GM20000 (cell line): ENCODE measurements at places on chromosomes 2 and 18.
A peak's percentile ranks its signal among the peaks of the same experiment; 100 is the strongest.

DNA sequence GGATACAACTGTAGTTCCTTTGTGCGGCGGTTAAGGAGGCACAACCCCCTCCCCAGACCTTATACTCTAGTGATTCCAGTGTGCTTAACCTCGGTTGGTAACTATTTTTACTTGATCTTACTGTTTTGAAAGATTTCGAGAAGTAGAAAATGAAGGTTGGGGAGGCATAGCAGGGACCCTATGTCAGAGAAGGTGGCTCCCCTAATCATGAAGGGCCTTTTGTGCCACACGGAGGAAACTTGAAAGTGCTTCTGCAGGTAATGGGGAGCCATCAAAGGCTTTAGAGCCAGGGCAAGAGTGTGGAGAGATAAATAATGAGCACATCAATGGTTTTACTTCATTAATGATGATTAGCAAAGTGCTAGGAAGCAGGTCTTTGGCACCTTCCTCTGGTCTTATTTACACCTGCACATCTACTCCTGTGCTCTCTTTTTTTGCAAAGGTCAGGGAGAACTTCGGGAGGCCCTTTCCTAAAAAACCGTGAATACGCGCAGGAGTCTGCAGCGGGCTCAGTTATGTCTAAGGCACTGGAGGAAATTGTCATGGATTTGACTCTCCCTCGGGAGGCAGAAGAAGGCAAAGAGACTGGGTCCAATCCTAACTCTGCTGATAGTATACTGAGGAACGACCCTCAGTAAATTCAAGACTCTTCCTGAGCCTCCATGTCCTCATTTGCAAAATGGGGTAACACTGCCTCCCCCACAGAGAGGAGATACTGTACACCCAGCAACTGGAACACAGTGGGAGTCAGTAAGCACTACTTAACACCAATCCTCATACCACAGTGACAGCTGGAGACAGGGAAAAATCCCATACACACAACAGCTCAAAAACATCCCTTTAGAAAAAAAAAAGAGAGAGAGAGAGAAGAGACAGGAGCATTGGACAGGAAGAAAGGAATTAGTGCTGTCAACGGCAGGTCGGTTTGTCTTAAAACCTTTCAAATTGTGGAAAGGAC lies 81.6 kb downstream of the DDX1 start:
- no peak for DNase-seq

GRCh38 chr2:235639428-235639773 lies 145.6 kb downstream of the AGAP1 start:
- DNase-seq = no peak

DNA sequence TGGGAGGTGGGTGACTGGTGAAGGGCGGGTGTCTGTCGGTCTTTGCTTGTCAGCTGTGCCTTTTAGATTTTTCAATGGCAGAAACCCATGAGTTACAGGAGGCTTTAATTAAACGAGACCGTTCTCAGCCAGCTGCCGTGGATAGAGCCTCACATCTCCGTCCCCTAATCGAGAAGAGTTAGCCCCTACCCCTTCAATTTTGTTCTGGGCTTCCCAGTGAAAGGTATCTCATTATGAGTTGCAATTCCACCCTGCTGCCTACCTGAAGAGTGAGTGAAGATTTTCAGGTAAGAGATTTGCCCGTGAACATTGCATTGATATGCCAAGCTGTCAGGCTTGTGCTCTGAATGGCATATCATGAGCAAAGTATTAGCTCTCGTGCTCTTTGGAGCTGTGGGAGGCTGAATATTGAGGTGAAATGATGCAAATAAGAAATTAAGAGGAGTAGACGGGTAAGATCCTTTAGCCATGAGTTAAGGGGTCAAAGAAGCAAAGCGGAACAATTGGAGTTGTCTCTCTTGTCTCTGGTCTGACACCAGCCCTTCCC lies 118.7 kb upstream of the MSTN start:
- DNase-seq = peak; percentile 16

DNA sequence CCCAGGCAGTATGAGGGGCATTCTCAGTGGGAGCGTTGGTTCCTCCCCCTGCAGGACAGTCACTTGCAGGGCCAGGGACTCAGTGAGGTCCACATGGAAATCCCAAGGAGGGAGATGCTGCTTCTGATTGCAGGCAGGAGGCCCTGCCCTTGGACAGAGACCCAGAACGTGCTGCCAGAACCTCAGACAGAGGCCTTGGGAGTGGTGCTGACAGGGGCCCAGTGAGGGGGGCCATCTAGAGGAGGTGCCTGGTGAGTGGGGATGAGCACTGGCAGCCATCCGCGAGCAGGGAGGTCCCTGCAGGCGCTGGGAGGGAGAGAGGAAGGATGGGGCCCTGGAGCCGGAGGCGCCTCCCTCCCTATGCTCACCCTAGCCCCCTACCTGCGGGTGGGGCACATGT lies 133.1 kb downstream of the DYSF start:
- no peak for DNase-seq

DNA sequence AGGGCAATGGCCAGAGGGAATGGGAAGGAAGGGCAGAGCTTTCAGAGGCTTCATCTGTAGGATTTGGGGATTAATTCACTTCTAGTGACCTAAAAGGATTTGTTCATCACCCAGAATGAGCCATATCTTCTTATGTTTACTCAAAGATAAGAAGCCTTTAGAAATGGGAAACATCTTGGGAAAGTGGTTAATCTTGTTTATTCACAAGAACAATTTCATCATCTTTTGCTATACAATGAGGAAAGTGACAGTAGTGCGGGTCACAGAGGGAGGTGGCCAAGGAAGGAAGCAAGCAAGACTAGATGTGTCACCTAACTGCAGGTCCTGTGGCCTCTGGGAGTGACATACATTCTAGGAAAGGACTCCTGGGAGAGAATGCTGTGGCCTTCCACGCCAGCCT lies 140.4 kb upstream of the ALPP start:
- DNase-seq = no peak

DNA sequence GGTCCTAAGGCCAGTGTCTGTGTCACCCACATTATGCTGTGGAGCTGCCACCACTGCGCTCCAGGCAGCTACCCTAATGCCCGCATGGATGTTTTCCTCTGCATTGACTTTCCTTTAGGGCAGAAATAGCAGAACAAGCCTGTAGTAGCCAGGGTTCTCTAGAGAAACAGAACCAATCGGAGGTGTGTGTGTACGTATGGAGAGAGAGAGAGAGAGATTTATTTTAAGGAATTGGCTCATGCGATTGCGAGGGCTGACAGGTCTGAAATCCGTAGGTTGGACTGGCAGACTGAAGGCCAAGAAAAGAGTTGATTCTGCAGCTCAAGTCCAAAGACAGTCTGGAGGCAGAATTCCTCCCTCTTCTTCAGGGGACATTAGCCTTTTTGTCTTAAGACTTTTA lies 110.3 kb downstream of the LAMA3 start:
- no peak for DNase-seq

DNA sequence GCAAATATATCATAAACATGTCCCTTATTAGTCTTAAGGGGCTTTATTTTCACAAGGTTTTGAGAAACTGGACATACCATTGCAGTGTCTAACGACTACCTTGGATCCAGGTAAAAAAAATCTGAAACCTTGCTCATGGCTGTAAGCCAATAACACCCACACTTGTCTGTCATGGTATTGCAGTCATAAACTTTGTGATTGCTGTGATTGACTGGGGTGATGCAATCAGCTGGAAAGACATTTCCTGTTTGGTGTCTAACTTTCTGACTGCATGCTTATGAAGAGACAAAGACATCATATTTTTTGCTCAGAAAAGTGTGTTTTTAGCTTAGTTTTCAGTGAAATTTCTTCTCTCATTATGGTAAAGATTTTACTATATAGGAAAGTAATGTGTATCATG lies 635.0 kb downstream of the TSN start:
- no peak for DNase-seq

DNA sequence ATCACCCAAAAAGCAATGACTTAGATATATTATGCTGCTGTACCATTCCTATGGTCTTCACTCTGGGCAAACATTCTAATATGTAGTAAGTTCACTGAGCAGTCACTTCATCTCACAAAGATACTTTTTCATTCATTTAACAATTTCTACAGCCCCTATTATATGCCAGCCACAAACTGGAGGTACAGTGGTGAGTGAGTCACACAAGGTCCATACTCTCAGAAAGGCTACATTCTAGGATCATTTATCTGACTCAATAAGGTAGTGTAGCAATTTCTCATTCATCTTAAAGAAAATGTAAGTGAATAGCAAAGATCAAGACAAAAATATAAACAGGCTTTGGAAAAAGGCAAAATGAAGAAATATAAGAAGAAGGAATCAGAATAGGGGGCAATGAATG lies 40.5 kb downstream of the NHEJ1 start:
- no peak for DNase-seq

DNA sequence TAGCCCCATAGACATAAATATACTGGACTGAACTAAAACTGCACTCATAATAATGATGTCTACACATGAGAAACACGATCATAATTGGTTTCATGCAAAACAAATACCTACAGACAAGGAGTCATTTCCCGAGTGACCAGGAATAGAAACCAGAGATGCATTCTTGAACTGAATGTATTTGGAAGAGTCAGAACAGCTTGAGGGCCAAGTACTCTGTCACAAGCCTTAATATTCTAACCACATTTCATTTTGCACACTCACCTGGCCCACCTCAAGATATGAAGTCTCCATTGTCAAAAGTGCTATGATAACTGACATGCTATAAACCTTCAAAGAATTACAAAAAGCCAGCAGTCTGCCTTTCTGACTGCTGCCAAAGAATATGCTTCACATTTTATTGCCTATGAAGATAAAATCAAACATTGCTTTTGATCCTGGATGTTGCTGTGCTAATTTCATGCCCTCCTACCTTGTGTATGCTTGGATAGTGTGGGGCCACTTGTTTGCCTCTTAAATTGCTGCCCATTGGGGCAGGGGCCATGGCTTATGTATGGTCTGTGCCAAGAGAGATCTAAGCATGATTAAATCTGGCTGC lies 18.9 kb upstream of the ASAP2 start:
- no peak for DNase-seq

DNA sequence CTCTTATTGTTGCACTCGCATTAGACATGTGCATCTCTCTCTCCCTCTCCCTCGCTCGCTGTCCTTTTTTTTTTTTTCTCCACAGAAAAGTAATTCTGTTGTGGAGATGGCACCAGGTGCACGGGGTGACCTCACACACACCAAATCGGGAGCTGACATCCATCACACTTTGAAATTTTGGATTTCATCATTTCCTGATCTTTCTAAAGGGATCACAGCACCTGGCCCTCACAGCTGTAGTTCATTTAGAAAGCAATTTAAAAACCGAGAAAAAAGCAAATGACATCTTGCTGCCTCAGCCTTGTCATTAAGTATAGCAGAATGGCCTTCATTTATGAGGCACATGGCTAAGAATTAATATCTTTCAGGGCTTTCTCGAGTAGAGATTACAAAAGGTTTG lies 717.2 kb downstream of the RNF144A start:
- no peak for DNase-seq

GRCh38 chr2:46831051-46831868 lies 84.3 kb downstream of the MCFD2 start:
- DNase-seq = no peak

- DNase-seq = no peak
Observed at GRCh38 chr2:176535467-176536113, 266.3 kb downstream of the MTX2 start.

- no peak for DNase-seq
Observed at GRCh38 chr2:197345846-197346370, 35.3 kb upstream of the ANKRD44 start.

- DNase-seq = no peak
Observed at GRCh38 chr2:222434204-222434603, 9.9 kb downstream of the SGPP2 start.

- DNase-seq = no peak
Observed at GRCh38 chr18:63454497-63454896, 22.3 kb upstream of the SERPINB5 start.

DNA sequence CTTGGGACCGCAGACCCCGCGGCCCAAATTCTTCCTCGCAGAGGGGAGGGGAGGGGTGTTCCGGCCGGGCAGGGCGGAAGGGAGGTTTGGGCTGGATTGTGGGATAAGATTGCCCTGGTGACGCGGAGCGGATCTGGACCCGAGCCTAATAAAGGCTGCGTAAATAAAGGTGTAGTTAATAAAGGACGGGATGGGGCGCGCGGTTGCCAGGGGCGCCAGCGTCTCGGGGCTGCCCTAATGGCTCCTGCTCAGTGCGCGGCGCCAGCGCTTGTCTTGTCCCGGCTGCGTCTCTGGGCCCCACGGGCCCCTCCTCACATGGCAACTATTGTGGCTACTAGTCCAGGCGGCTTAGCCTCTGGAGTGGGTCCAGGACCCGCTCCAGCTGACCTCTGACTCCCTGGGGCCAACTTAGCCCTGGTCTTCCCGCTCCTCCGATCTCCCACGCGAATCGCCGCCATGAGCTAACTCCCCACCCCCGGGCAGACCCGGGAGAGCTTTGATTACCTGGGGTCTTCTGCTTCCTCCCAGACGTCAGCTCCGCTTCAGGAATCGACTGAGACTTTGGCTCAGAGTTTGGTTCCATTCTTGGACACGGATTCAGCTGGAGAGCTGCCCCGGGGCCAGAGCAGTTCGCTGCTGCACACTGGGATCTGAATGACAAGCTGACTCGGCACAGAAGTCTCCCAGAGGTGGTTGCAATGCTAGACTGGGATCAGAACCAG lies 36.5 kb downstream of the SLC25A52 start:
- DNase-seq = no peak

DNA sequence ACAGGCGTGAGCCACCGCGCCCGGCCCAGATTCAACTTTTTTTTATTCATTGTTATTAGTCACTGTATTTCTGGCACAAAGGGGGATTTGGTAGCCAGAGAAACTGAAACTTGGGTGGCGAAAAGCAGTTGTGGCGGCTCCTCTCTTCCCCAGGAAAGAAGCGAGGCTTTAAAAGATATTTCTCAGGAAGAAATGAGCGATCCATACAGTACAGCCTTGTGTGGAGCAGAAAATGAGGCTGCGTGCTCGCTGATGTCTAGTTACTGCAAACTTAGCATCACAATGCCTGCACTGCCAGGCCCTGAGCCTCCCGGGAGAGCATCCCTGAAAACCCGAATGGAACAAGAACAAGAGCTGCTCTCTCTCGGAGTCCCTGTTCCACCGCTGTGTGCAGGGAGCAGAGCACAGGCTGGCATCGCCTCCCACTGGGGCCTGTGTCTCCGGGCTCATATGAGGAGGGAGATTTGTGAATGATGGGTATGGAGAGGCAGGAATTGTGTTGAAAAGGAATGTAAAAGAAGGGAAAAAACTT lies 234.0 kb downstream of the ZNF516 start:
- DNase-seq = no peak

DNA sequence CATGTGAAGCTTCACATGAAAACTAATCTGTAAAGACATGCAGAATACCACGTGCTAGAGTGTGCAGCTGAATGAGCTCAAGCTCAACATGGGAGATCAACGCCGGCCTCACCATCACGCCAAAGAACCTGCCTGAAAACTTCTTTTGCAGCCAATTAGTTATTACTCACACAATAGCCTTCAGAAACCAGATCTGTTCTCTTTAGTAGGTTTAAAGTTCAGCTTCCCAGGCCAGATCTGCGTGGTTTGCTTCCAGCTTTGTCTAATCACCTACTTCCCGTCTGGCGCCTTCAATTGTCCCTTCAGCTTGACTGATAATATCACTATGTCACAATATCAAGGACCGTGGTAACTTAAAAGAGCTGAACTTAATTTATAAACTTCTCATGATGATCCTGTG lies 68.0 kb upstream of the ZNF236 start:
- DNase-seq = no peak

- no peak for DNase-seq
Observed at GRCh38 chr2:120561379-120562035, 174.2 kb upstream of the GLI2 start.
